Myocyte (in vitro differentiated cells): ENCODE measurements at places on chromosomes 3 and 15. TPM values are rescaled to one million over a fixed set of nuclear protein-coding genes. Genes with fewer than 3 reads are reported as not detected.

Gene ANKRD63
- total RNA-seq, result 0.42 TPM in 1 of 2 replicates, not detected in the other

Gene TM6SF1
- 0.48 TPM in 1 of 2 replicates, not detected in the other for total RNA-seq

DNA sequence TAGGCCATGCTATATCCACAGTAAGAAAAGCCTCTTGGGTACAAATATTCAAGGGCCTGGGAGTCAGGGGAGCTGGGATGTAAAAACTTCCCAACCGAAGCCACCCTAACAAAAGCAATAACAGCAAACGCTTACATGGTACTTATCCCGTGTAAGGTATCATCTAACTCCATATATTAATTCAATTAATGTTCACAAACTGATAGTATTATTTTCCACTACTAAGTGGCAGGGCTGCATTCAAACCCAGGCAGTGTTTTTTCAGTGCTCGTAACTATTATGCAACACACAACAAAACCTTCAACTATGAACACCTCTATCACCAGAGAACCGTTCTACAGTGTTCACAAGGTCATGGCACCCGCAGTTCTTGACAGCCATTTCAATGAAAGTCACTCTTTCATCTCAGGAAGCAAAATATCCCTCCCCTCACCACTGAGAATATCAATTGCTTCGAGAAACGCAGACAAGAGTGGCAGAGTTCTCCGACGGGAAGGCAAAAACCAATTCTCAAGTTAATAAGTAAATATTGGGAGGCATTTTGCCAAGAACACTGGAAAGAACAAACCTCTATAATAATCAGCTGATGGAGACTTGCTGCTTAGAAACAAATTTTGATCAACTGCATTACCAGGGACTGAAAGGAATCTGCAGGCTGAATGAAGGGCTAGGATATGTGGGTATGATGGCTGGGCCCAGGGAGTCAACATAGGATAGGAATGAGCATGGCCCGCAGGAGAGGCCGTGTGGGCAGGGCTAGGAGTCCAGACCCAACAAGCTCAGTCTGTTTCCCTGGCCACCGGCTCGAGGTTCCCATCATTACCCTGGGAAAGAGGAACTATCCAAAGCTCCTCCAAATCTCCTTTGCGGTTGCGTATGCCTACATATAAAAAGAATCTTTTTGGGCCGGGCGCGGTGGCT, 72.3 kb downstream of the XXYLT1 start:
- DNase-seq, result no peak

GRCh38 chr3:112856537-112856936, 9.9 kb upstream of the CD200R1L start:
- DNase-seq, result no peak

GRCh38 chr3:170815340-170815739, 54.7 kb downstream of the RPL22L1 start:
- DNase-seq, result peak; percentile 30
